ENCODE measurements at places on chromosomes 4 and X. TPM values are rescaled to one million over a fixed set of nuclear protein-coding genes. Genes with fewer than 3 reads are reported as not detected.

The PPBP gene
- polyA plus RNA-seq = 22.7 TPM

The UGT2B7 gene
- 103 TPM for polyA plus RNA-seq

The NR3C2 gene
- polyA plus RNA-seq = 16.2 TPM

The RTL9 gene
- polyA plus RNA-seq = 0.19 TPM

The CXorf51A gene
- not detected for polyA plus RNA-seq

The RAB39B gene
- 2.3 TPM for polyA plus RNA-seq

The SYN1 gene
- polyA plus RNA-seq = 5.6 TPM

The KLHL13 gene
- 80.8 TPM for polyA plus RNA-seq

The FGFR3 gene
- polyA plus RNA-seq = 67.4 TPM

The CXCL3 gene
- 0.30 TPM for polyA plus RNA-seq

The JAKMIP1 gene
- polyA plus RNA-seq = 0.09 TPM

The SLC49A3 gene
- polyA plus RNA-seq = 3.7 TPM

The GDI1 gene
- polyA plus RNA-seq = 147 TPM

The CXCL6 gene
- 0.14 TPM for polyA plus RNA-seq

The FSTL5 gene
- 3.4 TPM for polyA plus RNA-seq

The GPRASP1 gene
- 13.7 TPM for polyA plus RNA-seq

The REELD1 gene
- 0.39 TPM for polyA plus RNA-seq

The CFAP299 gene
- 1.2 TPM for polyA plus RNA-seq

The RPA4 gene
- not detected for polyA plus RNA-seq

The CLGN gene
- polyA plus RNA-seq = 5.4 TPM

The POF1B gene
- 0.33 TPM for polyA plus RNA-seq

The GAB3 gene
- 2.3 TPM for polyA plus RNA-seq

The PPP1R2C gene
- polyA plus RNA-seq = not detected

The ENPEP gene
- polyA plus RNA-seq = 194 TPM

The TCEAL7 gene
- polyA plus RNA-seq = 30.8 TPM

The MTNR1A gene
- 1.9 TPM for polyA plus RNA-seq

The NSG1 gene
- polyA plus RNA-seq = 2.5 TPM

The GAGE13 gene
- not detected for polyA plus RNA-seq

The H2BW2 gene
- 0.98 TPM for polyA plus RNA-seq

The BMP15 gene
- polyA plus RNA-seq = not detected

The PLAC1 gene
- polyA plus RNA-seq = 4.2 TPM

The ELK1 gene
- 33.0 TPM for polyA plus RNA-seq

The PHEX gene
- polyA plus RNA-seq = 0.23 TPM

The TCP11X2 gene
- polyA plus RNA-seq = 2.2 TPM

The GCNA gene
- polyA plus RNA-seq = 2.7 TPM

The AMER1 gene
- polyA plus RNA-seq = 8.7 TPM

The LIN54 gene
- 14.7 TPM for polyA plus RNA-seq

Data from renal cortex interstitium (tissue), 15 donors.